ENCODE measurements at places on chromosomes 13 and 19.
A peak's percentile ranks its signal among the peaks of the same experiment; 100 is the strongest.

GRCh38 chr13:100363285-100363711 is 225.3 kb downstream of the GGACT start:
- no peak for DNase-seq

- no peak for DNase-seq
Measured at GRCh38 chr13:97372936-97373335, 61.0 kb upstream of the RAP2A start.

DNA sequence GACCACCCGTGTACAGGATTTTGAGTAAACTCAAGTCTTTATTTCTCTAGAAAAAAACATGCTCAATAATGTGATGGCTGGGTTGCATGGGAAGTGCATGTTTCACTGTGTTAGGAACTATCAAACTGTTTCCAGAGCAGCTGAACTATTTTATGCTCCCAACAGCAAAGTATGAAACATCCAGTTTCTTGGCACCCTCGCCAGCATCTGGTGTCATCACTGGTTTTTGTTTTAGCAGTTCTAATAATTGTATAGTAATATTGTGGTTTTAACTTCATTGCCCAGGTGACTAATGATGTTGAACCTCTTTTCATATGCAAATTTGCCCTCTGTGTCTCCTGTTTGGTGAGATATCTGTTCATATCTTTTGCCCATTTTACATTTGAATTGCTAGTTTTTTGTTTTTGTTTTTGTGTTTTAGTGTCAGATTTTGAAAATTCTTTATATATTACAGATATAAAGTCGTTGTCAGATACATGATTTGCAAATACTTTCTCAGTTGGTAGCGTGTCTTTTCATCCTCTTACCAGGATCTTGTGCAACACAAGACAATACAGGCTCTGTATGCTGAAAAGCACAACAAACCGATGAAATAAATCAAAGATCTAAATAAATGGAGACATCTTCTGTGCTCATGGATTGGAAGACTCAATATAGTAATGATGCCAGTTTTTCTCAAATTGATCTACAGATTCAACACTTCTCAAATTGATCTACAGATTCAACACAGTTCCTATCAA is 87.8 kb downstream of the IPO5 start:
- DNase-seq: no peak

- DNase-seq: no peak
Measured at GRCh38 chr13:38954844-38955243, 35.8 kb downstream of the STOML3 start.

GRCh38 chr13:97506511-97506910 is 72.5 kb downstream of the RAP2A start:
- no peak for DNase-seq

- no peak for DNase-seq
Measured at GRCh38 chr13:40247845-40248244, 418.6 kb downstream of the FOXO1 start.

DNA sequence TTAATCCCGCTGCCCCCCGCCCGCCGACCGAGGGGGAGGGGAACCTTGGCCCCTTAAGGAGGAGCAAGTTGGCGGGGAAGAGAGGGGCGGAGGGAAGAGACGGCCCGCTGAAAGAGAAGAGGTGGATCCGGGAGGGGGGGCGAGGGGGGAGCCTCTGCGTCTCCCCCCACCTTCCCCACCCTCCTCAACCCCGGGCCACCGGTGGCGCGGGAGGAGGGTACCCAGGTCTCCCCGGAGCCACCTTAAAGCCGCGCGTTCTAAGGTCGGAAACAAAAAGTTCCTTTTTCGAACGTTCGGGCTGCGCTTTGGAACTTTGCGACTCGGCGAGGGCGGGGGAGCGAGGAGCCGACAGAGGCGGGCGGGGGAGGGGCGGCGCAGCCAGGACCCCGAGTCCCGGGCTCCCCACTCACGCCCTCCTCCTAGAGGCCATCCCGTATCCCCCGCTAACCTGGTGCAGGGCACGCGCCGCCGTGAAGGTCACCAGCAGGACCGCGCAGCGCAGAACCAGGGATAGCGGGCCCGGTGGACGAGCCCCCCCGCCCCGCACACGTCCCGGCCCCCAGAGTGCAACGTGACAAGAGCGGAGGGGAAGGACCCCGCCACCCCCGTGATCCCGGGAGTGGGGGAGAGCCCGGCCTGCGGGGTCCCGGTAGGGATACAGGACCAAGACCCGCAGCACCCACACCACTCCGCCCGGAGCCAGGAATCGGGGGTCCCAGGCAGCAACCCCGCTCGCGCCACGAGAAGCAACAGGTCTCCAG is 659 bp downstream of the ERF start:
- DNase-seq: peak; percentile 68

GRCh38 chr13:112725346-112726015 is 35.6 kb downstream of the ATP11A start:
- no peak for DNase-seq

- DNase-seq: no peak
Measured at GRCh38 chr13:23679220-23679619, 109.0 kb downstream of the TNFRSF19 start.

DNA sequence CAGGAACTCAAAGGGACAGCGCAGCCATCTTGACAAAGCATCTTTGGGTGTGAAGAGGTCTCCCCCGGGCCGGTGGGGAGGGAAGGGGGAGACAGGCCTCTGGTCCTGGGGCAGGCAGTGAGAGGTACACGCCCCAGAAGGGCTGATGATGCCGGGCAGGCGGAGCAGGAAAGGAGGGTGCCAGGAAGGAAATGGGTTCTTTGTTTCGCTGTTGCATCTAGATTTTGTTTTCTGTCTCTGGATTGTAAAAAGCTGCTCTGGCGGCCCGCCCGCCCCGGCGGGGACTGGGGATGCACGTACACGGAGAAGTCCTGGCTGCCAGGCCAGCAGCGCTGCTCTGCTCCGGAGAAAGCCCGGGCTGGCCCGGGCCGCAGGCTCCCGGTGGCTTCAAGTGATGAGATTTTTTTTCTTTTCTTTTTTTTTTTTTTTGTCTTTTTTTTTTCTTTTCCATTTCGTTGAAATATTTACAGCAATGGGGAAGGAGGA is 13.2 kb upstream of the ASF1B start:
- no peak for DNase-seq

GRCh38 chr13:36918246-36919131 is 1.5 kb downstream of the SMAD9 start:
- no peak for DNase-seq

DNA sequence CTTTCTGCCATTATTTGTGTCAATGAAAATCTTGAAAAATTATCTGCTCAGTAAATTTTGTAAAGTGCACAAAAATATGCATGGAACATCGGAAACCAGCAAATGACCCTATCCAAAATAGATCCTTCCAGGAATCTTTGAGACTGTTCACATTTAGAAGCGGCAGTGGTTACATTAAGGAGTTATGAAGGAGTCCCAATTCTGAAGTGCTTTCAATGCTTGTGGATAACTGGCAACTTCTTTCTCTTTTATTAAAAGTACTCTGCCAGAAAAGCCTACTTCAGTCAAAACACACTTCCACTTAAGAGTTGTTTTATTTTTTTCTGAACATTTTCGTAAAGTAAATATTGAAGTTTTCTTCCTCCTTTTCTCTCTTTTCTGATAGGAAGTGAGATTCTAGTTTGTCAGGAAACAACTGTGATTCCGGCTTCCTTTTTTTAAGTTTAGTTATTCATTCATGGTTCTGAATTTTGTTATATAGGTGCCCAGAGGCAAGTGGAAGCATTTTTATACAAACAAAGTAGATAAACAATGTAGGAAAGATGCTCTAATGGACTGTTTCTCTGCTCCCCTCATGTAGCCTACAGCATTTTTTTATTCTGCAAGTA is 83.5 kb downstream of the PCDH9 start:
- DNase-seq: no peak

- DNase-seq: no peak
Measured at GRCh38 chr13:33154911-33155310, 130.6 kb downstream of the STARD13 start.

DNA sequence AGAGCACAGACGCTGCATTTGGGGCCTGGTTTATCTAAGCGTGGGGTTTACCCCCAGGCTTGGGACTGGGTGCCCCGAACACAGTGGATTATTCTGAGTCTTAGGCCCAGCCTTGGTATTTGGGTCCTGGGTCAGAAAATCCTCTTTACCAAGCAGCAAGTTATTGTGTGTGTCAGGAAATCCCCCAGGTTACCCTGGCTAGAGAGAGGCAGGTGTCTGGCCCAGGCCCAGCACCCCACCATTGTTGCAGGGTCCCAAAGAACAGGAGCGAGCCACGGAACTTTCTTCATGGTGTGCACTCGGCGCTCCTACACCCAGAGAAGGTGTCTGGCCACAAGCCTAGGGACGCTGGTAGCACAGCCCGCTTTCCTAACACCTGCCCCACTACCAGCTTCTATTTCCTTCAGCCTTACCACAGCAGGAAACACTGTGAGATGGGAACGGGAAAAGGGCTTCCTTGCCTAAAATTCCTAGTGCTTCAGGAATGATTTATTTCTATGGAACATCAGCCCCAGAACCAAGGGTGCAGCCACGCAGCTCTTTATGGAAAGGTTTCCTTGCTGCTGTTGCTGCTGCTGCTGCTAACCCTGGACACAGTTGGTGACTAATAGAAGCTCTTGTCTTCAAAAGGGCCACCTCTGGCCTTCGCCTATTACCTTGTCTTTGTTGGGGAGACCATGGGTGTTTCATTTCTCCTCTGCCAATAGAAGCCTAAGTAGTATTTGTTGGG is 7.4 kb upstream of the CDX2 start:
- no peak for DNase-seq

DNA sequence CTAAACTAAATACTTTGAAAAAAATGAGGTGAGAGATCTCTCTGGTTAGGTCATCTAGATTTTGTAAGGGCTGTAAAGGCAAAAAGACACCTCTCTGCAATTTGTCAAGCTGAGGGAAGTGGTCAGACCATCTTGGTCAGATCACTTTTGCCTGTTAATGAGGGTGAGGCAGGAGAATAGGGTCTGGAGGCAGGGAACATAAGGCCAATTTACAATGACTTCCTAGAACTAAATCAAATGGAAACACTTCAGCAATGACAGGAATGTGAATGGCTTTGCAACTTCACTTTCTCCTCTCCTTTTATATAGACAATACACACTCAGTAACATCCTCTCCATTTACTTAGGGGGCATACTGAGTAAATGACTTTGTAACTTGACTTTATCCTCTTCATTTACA is 1653.4 kb downstream of the SLITRK5 start:
- DNase-seq: no peak

- no peak for DNase-seq
Measured at GRCh38 chr19:38036707-38037611, 130.0 kb downstream of the SIPA1L3 start.

GRCh38 chr13:21925720-21926119 is 254.8 kb downstream of the FGF9 start:
- no peak for DNase-seq

DNA sequence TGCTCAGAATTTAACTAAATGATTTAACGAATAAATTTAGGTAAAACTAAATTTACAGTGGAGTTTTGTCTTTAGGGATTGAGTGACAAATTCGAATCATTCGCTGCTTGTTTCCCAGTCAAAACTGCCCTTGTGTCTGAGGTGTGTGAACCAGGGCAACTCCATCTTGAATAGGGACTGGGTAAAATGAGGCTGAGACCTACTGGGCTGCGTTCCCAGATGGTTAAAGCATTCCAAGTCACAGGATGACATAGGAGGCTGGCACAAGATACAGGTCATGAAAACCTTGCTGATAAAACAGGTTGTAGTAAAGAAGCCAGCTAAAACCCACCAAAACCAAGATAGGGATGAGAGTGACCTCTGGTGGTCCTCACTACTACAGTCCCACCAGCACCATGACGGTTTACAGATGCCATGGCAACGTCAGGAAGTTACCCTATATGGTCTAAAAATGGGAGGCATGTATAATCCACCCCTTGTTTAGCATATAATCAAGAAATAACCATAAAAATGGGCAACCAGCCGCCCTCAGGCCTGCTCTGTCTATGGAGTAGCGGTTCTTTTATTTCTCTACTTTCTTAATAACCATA is 10.2 kb upstream of the ANKRD10 start:
- no peak for DNase-seq

DNA sequence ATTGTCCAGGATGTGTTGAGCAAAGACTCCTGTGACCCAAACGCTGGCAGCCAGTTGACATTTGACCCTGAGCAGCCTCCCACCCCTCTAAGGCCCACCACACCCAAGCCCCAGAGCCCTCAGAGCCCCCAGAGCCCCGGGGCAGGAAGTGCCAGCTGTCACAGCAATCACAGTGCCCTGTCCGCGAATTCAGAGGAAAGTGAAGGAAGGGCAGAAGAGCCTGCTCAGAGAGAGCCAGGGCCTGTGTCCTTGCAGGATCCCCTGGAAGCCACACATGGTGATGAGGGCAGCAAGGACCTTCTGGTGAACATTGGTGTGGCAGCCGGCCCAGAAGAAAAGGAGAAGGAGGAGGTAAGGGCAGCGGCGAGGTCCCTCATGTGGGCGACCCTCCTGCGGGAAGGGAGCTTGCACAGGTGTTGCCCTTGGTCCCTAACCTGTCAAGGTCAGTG is 63.7 kb downstream of the SPATA13 start:
- no peak for DNase-seq

DNA sequence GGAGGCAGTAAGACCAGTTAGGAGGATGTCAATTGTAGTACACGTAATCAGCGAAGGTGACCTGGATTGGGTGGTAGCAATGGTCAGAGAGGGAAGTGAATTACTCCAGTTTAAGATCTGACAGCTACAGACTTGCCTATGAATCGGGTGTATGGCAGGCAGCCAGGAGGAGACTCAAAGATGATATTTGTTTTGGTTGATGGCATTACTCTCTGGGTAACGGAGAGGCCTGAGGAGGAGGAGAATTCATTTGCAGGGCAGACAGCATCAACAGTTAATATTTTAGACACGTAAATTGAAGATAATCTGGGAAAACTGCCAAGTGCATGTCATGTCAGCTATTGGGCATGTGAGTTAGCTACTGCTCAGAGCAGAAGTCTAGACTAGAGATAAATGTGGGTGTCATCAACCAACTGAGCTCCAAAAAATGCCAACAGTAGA is 109.2 kb downstream of the SGCG start:
- DNase-seq: no peak

DNA sequence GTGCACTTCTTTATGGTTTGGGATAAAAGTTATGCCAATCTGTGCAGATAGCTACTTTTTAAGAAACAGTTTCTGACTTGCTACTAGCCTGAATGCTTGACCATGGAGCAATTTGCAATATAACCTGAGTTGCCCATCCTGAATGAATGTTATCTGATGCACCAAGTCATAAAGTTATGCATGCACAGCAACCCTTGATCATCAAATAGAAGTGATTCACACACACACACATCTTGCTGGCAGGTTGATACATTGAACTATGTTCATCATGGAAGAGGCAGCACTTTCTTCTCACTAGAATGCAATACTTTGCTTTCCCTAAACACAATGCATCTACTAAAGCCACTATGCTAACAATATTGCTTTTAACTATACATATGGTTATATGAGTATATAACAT is 311.5 kb downstream of the RFC3 start:
- DNase-seq: no peak

DNA sequence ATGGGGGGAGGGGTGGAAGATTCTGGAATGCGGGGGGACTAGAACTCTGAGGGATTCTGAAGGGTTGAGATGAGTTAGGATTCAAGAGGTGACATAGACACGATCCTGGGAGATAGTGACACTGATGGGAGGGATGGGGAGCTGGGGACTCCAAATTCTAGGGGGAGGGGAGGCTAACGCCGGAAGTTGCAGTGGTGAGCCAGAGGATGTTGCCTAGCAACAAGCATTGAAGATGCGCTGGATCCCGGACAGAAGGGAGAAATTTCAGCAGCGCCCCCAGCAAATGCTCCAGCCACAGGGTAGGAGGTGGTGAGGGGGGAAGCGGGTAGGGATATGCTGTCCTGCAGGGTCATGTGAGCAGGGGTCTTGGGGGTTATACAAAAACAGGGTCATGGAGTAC is 6.9 kb upstream of the LTBP4 start:
- no peak for DNase-seq

All from germinal center (tissue), 1 donor.